Small intestine (tissue), 16 donors: ENCODE measurements at places on chromosomes 7 and 10. TPM values are rescaled to one million over a fixed set of nuclear protein-coding genes. Genes with fewer than 3 reads are reported as not detected.

The LRWD1 gene
- polyA plus RNA-seq, result 14.6 TPM

The CPXM2 gene
- 55.7 TPM for polyA plus RNA-seq

The EGR2 gene
- polyA plus RNA-seq, result 5.4 TPM

The SSC4D gene
- polyA plus RNA-seq, result 0.72 TPM

The PHKG1 gene
- 2.3 TPM for polyA plus RNA-seq

GRCh38 chr7:19146699-19147098 lies 1.5 kb upstream of the FERD3L start:
- H3K4me1 ChIP-seq, result no peaks in the 10 kb centered on the region
- H3K36me3 ChIP-seq, result no peaks in the 10 kb centered on the region
- peaks cover 18% of the 10 kb centered on the region for H3K27me3 ChIP-seq

DNA sequence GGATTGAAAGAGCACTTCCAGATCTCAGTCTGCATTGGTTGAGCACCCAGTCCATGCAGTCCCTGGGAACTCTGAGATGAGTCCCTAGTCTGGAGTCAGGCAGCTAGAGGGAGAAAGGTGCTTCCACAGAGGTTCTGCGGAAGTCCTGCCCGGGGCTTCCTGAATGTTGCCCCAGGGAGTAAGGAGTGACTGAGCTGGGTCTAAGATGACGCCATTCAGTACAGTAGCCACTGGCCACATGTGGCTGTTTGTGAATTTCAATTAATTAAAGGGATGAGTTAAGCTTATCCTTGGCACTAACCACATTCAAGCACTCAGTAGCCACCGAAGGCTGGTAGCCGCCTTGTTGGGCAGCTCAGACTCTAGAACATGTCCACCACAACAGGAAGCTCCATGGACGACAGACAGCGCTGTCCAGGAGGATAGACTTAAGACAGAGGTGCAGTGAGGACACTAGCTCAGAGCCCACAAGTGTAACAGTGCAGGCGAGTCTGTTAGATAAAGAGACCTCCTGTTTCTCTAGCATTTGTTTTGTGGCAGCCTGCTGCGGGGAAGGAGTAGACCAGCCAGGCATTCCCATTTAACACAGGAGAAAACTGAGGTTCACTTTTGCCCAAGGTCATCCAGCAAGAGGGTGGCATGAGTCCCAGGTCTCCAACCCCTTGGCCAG lies 101.6 kb upstream of the PPIF start:
- no peak overlapping the region for H3K27ac ChIP-seq
- DNase-seq, result no peak
- no peak overlapping the region for H3K4me3 ChIP-seq
- no peaks in the 10 kb centered on the region for H3K27me3 ChIP-seq
